ENCODE measurements at places on chromosomes 1 and 21.

- DNase-seq: no peak
These were observed 16.5 kb upstream of the PIGM start for GRCh38 chr1:160048335-160048734.

GRCh38 chr1:30378991-30379581 is 344.3 kb downstream of the MATN1 start:
- DNase-seq: peak; percentile 47

DNA sequence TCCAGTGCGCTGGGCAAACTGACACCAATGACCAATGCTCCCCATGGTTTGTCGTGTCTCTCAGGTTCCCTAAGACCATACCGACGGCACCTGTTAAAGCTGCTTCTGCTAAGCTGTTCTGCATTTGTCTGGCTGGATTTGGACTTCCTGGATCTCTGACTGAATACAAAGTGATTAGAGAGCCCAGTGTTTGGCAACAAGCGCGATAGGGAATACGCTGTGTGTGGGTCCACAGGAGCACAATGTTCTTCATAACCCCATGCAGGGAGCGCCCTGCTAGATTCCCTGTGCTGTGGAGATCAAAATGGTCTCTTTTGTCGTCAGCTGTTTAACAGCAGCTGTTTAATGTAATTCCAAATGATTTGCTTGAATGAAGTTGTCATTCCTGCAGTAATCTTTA is 26.0 kb upstream of the ESRRG start:
- no peak for DNase-seq

DNA sequence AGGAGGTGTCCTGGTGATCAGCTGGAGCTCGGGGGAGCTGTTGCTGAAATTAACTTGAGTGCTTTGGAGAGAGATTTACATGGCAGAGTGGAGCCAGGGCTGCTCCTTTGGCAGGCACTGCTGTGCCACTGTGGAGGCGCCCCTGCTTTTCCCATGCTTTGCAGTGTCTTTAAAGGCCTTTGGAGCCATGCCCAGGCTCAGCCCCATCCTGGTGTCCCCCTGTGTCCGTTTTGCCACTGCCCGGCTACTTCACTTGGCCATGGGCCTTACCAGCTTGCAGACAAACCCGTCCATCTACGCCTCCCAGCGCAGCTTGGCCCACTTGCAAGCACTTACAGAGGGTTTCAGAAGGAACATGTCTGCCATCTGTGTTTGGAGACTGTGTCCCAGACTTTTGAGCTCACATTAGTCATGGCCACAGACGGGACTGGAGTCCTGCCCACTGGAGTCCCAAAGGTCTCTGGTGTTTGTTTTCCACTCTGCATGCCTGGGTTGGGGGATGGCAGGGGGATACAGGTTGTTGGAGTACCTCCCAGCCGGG is 18.2 kb upstream of the LAMTOR5 start:
- no peak for DNase-seq

DNA sequence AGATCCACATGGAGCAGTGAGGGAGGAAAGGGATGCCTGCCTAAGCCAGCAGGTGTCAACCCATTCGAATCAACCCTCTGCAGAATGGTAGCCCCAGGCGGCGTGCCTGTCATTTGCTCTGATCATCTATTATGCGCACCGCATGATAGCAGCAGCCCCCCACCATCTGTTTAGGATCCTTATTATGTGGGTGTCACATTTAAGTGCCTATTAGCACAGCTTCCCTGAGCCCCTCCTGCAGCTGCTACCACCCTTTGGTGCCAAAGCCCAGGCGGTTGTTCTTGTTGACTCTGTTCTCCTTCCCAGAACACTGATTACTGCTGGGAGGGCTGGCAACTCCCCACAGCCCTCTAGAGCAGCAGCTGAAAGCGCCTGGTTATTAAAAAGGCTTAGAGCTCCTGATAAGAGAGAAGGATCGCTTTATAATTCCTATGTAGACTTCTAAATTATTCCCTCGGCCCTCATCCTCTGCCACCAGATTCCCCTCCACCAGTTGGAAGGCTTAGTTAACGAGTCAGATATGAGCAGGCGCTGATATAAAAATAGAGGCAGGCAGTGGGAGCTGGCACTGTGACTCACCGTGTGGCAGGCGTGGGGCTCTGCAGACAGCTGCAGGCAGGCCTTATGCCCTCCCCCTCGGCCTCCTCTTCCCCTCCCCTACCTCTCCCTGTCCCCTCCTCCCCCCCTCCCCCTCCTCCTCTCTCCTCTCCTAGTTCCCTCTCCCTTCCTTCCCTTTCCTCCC is 23.0 kb downstream of the ACTA1 start:
- peak; percentile 34 for DNase-seq

GRCh38 chr1:197415221-197415620 is 147.2 kb downstream of the CRB1 start:
- no peak for DNase-seq

GRCh38 chr1:75274920-75275506 is 140.8 kb downstream of the LHX8 start:
- DNase-seq: no peak

GRCh38 chr1:10870493-10871096 is 74.1 kb upstream of the CASZ1 start:
- DNase-seq: no peak

DNA sequence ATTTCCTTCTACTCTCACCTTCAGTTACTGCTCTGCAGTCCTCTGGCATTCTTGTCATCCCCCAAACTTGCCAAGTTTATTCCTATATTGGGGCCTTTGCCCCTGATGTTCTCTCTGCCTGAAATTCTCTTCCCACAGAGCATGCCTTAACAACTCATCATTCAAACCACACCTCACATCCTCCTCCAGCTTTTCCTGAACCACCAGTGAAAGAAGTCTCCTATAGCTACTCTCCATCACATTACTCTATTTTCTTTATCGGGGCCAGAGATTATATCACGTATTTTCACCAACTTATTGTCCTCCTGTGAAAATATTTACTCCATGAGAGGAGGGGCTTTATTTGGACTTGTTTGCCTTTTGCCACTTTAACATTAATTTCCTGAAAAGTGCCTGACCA is 32.1 kb downstream of the EXTL2 start:
- no peak for DNase-seq

GRCh38 chr1:167923324-167924056 is 9.6 kb upstream of the ADCY10 start:
- no peak for DNase-seq

- no peak for DNase-seq
These were observed 22.0 kb upstream of the BOLA1 start for GRCh38 chr1:149877211-149877946.

GRCh38 chr1:17199267-17200044 is 5.5 kb upstream of the PADI1 start:
- no peak for DNase-seq

DNA sequence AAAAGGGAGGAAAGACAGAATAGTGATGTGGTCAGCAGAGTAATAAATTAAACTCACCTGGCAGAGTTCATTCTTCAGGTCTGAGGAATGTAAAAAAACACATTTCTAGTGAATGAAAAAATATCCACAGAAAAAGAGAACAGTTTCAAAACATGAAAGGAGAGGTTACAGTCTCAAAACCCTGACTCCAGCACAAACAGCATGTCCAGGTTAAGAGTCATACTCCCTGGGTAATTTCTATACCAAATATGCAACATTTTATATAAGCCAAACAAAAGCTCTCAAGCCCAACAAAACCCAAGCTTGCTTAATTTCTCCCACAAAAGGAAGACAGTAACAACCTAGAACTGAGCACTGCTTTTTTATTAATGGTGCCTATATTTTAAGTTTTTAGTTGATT is 173.0 kb downstream of the NTMT2 start:
- DNase-seq: no peak

DNA sequence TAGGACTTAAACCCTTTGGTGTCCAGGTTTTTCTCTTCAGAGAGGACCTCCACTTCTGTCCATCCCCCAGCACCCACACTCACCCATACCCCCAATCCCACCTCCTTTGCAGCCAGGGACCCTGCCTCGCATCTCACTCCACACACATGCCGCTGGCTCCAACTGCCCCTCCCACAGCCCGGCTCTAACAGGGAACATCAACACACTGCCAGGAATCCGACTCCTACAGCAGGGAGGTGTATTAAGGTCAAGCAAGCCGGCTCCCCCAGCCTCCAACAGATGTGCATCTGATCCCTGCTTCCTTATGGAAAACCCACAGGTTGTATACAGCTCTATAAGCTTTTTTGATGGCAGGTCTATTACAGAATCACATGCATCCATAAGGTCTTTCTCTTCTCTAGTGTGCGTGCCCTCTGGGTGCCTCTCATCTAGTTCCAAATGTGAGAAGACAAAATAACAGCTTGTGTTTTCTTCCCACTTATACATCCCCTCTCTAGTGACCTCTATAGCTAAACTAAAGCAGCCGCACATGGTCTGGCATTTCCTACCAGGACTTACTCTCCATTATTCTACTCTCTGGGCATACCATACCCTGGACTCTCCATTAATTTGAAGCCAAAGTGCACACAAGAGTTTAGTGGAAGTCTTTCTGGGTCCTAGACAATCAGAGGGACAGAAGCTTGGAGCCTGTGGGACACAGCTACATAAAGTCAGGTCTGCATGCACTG is 16.3 kb downstream of the PIK3C2B start:
- no peak for DNase-seq
